ENCODE measurements at places on chromosomes 16 and 17. TPM values are rescaled to one million over a fixed set of nuclear protein-coding genes. Genes with fewer than 3 reads are reported as not detected.

DNA sequence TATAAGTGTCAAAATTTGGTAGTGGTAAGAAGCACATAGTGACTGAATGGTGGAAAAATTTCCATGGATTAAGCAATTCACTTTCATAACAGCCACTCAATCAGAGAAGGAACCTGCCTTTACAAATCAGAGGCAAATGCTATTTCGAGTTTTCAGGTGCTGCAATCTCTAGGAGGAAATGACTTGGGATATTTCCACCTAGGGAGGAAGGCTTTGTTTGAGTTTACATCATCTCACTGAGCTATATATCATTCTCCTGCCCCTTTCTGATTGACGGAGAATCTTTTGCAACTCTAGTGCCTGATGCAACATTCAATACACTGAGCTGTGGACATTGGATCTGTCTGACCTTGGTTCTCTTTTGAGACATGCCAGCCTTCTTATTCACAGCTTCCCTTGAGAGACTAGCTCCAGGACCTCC, 26.3 kb downstream of the MARCHF10 start:
- no peak overlapping the region for H3K4me3 ChIP-seq
- no peak for DNase-seq
- H3K27ac ChIP-seq = no peak overlapping the region
- H3K4me1 ChIP-seq = no peaks in the 10 kb centered on the region

DNA sequence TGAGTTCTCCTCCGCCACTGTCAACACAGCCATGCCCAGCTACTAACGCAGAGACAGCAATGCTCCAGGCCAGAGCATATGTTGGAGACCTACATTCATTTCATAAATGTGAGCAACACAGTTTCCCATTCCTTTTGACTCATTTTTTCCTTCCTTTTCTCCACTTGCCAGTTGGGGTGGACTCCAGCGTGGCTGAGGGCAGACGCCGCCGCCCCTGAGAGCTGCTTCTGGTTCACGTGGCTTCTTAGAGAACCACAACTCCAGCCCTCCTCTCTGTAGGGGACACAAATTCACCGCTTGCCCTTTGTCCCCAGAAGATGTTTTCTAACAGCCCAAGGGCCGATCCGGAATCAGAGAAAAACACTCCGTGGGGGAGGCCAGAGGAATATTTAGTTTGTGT, 45.8 kb upstream of the ZCCHC14 start:
- H3K27me3 ChIP-seq = no peaks in the 10 kb centered on the region
- no peaks in the 10 kb centered on the region for H3K4me1 ChIP-seq
- H3K36me3 ChIP-seq = no peaks in the 10 kb centered on the region

GRCh38 chr17:79830763-79831264, 8.4 kb downstream of the CBX4 start:
- peaks cover 22% of the 10 kb centered on the region for H3K36me3 ChIP-seq
- no peak overlapping the region for H3K4me3 ChIP-seq
- no peak overlapping the region for H3K27ac ChIP-seq
- H3K4me1 ChIP-seq = peaks cover 21% of the 10 kb centered on the region

DNA sequence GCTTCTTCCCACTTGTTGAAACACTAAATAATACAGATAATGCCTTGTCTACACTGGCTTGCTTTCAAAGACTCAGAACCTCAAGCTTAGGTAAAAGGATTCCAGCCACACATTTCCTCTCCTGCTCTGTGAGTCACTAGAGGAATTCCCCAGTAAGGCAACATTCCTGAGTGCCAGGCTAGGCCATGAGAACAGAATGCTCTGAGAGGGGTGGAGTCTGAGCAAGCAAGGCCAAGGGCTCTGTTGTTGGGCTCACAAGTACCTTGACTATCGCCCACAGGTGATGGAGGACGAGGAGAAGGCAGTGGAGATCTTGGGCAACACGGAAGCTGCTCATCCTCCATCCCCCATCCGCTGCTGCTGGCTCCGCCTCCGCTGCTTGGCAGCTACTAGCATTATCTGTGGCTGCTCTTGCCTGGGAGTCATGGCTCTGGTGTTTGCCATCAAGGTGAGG, 6.7 kb upstream of the PHKG2 start:
- DNase-seq = peak; percentile 88
- H3K27ac ChIP-seq = peak overlapping the region; percentile 84
- H3K4me3 ChIP-seq = no peak overlapping the region

DNA sequence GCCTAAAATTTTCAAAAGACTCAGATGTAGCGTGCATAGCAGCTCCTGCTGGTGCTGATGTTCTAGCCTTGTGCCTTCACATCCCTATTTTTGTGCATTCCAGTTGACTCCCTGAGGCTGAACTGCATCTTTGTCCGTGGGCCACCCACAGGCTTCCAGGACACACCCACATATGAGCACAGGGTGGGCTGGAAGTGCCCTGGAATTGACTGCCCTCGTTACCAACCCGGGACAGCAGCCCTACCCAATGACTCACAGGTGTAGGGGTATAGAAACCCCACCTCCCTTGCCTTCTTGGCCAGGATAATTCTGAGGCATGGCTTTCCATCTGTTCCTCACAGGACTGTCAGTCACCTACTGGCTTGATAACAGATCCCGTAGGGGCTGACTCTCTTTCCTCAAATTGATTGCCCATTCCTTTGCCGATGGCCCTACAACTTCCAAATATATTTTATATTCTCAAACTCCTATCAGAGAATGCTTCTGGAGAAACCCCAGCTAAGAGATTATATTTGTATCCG, 65.9 kb upstream of the CDH13 start:
- H3K4me3 ChIP-seq = no peak overlapping the region
- H3K36me3 ChIP-seq = no peaks in the 10 kb centered on the region
- H3K27me3 ChIP-seq = no peaks in the 10 kb centered on the region
- no peaks in the 10 kb centered on the region for H3K4me1 ChIP-seq
- H3K27ac ChIP-seq = no peak overlapping the region

GRCh38 chr17:5069724-5070123, 8.5 kb upstream of the ZFP3 start:
- no peak overlapping the region for H3K4me3 ChIP-seq
- no peaks in the 10 kb centered on the region for H3K27me3 ChIP-seq
- no peak overlapping the region for H3K27ac ChIP-seq
- no peaks in the 10 kb centered on the region for H3K4me1 ChIP-seq
- H3K36me3 ChIP-seq = no peaks in the 10 kb centered on the region
- DNase-seq = no peak

- H3K27me3 ChIP-seq = no peaks in the 10 kb centered on the region
- H3K4me1 ChIP-seq = no peaks in the 10 kb centered on the region
- no peak overlapping the region for H3K27ac ChIP-seq
- no peak overlapping the region for H3K4me3 ChIP-seq
- H3K36me3 ChIP-seq = peaks cover 17% of the 10 kb centered on the region
Observed at GRCh38 chr17:21185061-21185460, 28.9 kb downstream of the TMEM11 start.

DNA sequence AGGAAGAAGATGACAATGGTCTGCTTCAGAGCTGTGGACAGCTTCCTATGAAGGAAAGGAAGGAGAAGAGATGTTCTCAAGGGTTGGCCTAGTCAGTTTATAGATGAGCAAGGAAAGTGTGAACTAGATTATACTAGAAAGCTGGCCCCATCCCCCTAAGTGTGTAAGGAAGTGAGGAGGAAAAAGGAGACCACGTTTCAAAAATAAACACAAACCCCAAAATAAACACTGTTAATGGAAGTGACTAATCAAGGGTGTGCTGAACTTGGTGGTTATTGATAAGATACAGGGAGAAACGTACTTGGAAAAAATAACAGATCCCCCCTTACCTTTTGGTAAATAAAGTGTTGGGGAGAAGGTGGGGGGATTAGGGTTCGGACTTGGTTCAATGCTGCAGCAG, 267.1 kb downstream of the SOX9 start:
- H3K27me3 ChIP-seq = no peaks in the 10 kb centered on the region
- no peaks in the 10 kb centered on the region for H3K4me1 ChIP-seq
- DNase-seq = no peak
- no peak overlapping the region for H3K27ac ChIP-seq
- no peak overlapping the region for H3K4me3 ChIP-seq
- H3K36me3 ChIP-seq = no peaks in the 10 kb centered on the region

- H3K4me3 ChIP-seq = no peak overlapping the region
- H3K27ac ChIP-seq = no peak overlapping the region
- no peak for DNase-seq
Observed at GRCh38 chr16:82182266-82183003, 12.4 kb upstream of the MPHOSPH6 start.

DNA sequence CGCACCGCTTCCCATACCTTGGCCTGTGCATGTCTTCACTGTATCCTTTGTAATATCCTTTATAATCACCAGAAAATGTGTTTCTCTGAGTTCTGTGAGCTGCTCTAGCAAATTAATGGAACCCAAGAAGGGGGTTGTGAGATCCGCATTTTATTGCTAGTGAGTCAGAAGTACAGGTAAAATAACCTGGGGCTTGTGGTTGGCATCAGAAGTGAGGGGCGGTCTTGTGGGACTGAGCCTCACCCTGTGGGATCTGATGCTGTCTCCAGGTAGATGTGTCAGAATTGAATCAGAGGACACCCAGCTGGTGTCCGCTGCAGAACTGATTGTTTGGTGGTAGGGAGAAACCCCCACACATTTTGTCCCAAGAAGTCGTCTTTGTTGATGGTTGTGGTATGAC, 382.4 kb downstream of the SNX29 start:
- H3K27me3 ChIP-seq = no peaks in the 10 kb centered on the region
- no peak for DNase-seq
- no peak overlapping the region for H3K27ac ChIP-seq
- no peak overlapping the region for H3K4me3 ChIP-seq

DNA sequence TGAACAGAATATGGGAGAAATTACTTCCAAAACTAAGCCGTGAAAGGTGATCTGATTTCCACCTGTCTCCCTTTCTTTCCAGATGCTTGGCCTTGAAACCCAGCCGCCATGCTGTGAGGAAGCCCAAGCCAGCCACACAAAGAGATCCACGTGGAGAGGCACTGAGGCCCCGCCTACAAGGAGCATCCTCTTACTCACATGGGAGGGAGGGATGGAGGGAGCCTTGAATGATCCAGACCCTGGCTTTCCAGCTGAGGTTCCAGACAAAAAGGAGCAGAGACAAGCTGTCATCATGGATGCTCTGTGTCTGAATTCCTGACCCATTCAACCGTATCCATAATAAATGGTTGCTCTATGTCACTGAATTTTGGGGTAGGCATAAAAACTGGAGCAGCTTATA, 48.9 kb upstream of the HAPSTR1 start:
- no peaks in the 10 kb centered on the region for H3K27me3 ChIP-seq
- no peaks in the 10 kb centered on the region for H3K36me3 ChIP-seq
- peaks cover 8% of the 10 kb centered on the region for H3K4me1 ChIP-seq
- H3K4me3 ChIP-seq = no peak overlapping the region

- no peak overlapping the region for H3K27ac ChIP-seq
- no peak overlapping the region for H3K4me3 ChIP-seq
- H3K36me3 ChIP-seq = no peaks in the 10 kb centered on the region
- no peaks in the 10 kb centered on the region for H3K27me3 ChIP-seq
- DNase-seq = no peak
Observed at GRCh38 chr17:35191001-35191695, 3.0 kb downstream of the SLC35G3 start.

- H3K4me1 ChIP-seq = no peaks in the 10 kb centered on the region
- H3K4me3 ChIP-seq = no peak overlapping the region
- no peak for DNase-seq
- H3K36me3 ChIP-seq = no peaks in the 10 kb centered on the region
- no peak overlapping the region for H3K27ac ChIP-seq
Observed at GRCh38 chr17:30297715-30298114, 6.0 kb upstream of the BLMH start.

DNA sequence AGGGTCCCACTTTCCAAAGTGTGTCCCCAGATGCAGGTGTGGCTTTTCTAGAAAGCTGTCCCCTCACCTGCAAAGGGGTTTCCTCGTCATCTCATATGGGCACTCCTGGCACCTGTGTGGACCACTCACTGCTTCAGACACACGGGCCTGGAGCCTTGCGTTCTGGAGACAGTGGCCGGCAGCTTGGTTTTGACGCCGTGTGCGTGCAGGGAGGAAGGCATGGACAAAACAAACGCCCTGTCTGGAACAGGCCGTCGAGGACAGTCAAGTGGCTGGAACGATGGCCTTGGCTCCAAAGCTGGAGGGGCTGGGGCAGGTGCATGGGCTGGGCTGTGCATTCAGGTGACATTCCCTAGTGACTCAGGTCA, 13.0 kb upstream of the C16orf95 start:
- H3K4me1 ChIP-seq = peaks cover 11% of the 10 kb centered on the region
- no peak overlapping the region for H3K4me3 ChIP-seq
- no peaks in the 10 kb centered on the region for H3K27me3 ChIP-seq
- no peak for DNase-seq
- no peaks in the 10 kb centered on the region for H3K36me3 ChIP-seq

- H3K36me3 ChIP-seq = no peaks in the 10 kb centered on the region
- H3K4me1 ChIP-seq = no peaks in the 10 kb centered on the region
- no peaks in the 10 kb centered on the region for H3K27me3 ChIP-seq
- no peak overlapping the region for H3K4me3 ChIP-seq
Observed at GRCh38 chr16:78681743-78682142, 582.3 kb downstream of the WWOX start.

DNA sequence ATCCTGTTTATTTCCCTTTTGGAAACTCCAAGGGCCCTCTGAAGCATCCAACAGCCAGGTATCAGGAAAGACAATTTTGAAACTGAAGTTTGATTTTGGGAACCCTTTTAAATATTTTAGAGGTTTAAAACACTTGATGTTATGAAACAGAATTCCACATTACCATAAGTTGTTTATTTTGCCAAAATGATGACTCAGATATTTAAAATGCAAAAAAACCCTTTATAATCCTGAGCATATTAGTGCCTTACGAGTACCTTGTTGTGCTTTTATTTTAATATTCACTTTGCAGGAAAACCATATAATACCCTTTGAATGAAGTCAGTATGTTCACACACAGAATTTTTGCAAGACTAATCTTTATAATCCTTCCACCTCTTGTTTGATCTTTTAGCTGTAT, 765.1 kb upstream of the CA10 start:
- no peak overlapping the region for H3K4me3 ChIP-seq
- no peak overlapping the region for H3K27ac ChIP-seq
- no peaks in the 10 kb centered on the region for H3K4me1 ChIP-seq
- H3K27me3 ChIP-seq = no peaks in the 10 kb centered on the region
- H3K36me3 ChIP-seq = no peaks in the 10 kb centered on the region

DNA sequence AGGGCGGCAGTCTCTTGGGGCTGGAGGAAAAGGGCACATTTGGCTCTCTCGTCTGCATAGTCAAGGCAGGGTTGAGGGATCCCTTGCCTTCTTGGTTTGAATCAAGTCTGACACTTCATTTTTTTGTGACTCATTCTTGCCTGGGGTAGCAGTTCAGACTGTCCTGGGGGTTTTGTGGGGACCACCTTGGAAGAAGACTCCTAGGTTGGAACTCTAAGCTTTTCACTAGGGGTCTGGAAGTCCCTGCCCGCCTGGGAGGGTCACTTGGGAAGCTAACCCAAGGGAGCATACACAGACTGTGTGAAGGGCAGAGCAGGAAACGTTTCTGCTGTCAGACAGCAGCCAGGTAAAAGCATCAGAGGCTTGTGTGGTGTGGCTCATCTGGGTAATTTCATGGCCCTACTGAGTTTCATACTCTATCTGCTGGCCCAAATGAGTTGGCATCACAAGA, 11.3 kb downstream of the YPEL2 start:
- H3K4me3 ChIP-seq = no peak overlapping the region
- no peak overlapping the region for H3K27ac ChIP-seq
- peaks cover 30% of the 10 kb centered on the region for H3K4me1 ChIP-seq
- H3K36me3 ChIP-seq = no peaks in the 10 kb centered on the region
- DNase-seq = no peak

Gene NOTUM
- total RNA-seq = 0.95 TPM

Gene MPO
- total RNA-seq = 0.28 TPM

Gene CMTM2
- not detected for total RNA-seq

Gene KRTAP1-5
- total RNA-seq = not detected

Gene STX1B
- total RNA-seq = 2.0 TPM

Gene FUS
- 169 TPM for total RNA-seq

Gene CCDC92B
- not detected for total RNA-seq

Gene KRTAP17-1
- total RNA-seq = not detected

Gene PRR35
- total RNA-seq = not detected

Gene RHBDL3
- total RNA-seq = 6.8 TPM

Gene SP6
- 0.06 TPM for total RNA-seq

Gene VPS25
- 48.2 TPM for total RNA-seq
